ENCODE measurements at places on chromosomes 3 and 15. TPM values are rescaled to one million over a fixed set of nuclear protein-coding genes. Genes with fewer than 3 reads are reported as not detected.

Gene SAMD7
- not detected for total RNA-seq

Gene RYR3
- total RNA-seq, result 0.75 TPM

Gene CASR
- total RNA-seq, result not detected

Gene CSTA
- not detected for total RNA-seq

Gene TTLL13
- total RNA-seq, result not detected

DNA sequence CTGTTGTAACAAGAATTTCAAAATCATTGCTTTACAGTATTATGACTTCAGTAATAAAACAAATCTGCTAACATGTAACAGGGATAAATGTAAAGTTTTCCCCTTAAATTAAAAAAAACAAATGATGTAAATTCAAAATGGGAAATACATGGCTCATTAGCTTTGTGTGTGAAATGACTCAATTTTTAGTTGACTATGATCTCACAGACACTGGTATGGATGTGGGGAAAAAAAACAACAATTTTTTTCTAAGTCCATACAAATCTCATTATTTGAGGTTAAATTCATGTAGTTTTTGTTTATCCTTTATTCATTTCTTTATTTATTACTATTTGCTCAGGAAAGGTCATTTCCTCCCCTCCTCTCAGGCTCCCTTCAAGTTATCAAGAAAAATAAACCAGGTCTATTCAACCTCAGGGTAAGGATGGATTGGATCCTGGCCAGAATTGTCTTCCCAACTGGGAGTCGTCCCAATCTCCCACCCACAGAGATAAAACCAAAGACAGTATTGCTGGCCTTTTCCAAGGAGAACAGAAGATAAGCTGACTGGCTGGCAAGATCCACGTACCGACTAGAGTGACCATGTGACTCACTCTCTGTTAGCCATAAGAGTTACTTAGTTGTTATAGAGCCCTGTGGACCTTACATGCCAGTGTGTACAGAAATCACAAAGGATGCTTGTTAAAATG lies 373.3 kb downstream of the GAP43 start:
- no peak for DNase-seq

- DNase-seq, result no peak
Observed at GRCh38 chr3:143526011-143526545, 322.2 kb downstream of the SLC9A9 start.

DNA sequence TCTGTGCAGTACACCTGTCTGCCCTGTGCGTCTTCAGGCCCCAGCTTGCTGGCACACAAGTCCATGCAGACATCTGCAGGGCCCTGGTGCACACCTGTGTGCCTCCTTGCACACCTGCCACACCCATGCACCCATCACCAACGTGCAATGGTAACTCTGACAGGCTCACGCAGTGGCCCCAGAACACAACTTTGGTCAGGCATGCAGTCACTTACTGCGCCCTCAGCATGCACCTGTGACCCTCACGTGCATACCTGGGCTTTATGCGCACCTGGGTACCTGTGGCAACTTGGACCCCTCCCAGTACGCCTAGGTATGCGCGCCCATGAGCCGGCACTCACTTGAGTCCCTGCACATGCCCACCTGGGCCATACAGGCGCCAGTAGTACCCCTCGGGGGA lies 1.7 kb downstream of the PLXND1 start:
- DNase-seq, result no peak

GRCh38 chr3:1843111-1843510 lies 255.6 kb upstream of the CNTN4 start:
- DNase-seq, result no peak

DNA sequence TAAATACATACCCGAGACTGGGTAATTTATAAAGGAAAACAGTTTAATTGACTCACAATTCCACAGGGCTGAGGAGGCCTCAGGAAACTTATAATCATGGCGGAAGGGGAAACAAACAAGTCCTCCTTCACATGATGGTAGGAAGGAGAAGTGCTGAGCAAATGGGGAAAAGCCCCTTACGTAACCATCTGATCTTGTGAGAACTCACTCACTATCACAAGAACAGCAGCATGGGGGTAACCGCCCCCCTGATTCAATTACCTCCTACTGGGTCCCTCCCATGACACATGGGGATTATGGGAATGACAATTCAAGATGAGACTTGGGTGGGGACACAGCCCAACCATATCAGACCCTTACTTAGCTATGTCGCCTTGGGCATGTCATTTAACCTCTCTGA lies 27.7 kb downstream of the SCG3 start:
- DNase-seq, result no peak

GRCh38 chr3:174639970-174640369 lies 219.2 kb upstream of the NAALADL2 start:
- DNase-seq, result no peak

GRCh38 chr3:77038468-77038929 lies 1.4 kb upstream of the ROBO2 start:
- DNase-seq, result peak; percentile 51

DNA sequence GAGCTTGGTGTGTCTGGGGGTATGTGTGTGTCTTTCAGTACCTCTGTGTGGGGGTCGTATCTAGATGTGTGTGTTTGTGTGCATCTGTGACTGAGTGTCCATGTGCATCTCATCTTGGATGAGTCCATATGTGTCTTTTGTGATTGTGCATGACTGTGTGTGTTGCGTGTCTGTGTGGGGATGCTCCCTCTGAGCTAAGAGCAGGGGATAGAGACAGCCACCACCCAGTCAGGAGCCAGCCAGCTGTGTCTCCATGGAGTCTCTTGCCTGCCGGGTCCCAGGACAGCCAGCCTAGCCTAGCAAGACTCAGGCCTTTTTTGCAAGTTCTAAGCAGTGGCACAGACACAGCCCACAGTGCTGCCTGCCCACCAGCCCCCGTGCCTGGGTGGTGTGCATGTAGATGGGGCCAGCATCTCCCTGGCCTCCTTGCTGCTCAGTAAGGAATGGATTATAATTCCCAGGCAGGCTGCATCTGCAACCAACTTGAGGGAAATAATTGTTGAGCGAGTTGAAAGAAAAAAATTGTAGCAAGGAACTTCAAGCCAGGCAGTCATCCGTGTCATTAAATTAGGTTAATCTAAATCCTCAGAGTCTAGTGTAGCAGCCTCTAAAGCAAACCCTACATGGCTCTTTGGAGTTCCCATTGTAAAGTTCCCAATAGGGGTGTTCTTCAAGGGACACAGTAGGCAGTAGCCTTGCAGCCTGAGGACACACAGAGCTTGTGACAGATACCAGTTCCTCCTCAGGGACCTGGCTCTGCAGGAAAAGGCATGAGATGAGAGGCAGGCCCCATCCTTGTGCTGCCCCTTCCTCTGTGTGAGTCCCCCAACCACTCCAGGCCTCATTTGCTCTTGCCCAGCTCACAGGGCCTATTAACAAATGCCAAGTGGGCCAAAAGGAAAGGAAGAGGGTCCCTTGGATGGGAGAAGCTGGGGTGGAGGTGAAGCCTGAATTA lies 35.9 kb upstream of the MRPS22 start:
- no peak for DNase-seq

All from epithelial cell of proximal tubule (primary cell).